ENCODE measurements at places on chromosomes 1 and 21. TPM values are rescaled to one million over a fixed set of nuclear protein-coding genes. Genes with fewer than 3 reads are reported as not detected.

- DNase-seq = no peak
- H3K27me3 ChIP-seq = no peaks in the 10 kb centered on the region
- no peaks in the 10 kb centered on the region for H3K36me3 ChIP-seq
Measured at GRCh38 chr1:51726051-51726450, 109.2 kb downstream of the OSBPL9 start.

DNA sequence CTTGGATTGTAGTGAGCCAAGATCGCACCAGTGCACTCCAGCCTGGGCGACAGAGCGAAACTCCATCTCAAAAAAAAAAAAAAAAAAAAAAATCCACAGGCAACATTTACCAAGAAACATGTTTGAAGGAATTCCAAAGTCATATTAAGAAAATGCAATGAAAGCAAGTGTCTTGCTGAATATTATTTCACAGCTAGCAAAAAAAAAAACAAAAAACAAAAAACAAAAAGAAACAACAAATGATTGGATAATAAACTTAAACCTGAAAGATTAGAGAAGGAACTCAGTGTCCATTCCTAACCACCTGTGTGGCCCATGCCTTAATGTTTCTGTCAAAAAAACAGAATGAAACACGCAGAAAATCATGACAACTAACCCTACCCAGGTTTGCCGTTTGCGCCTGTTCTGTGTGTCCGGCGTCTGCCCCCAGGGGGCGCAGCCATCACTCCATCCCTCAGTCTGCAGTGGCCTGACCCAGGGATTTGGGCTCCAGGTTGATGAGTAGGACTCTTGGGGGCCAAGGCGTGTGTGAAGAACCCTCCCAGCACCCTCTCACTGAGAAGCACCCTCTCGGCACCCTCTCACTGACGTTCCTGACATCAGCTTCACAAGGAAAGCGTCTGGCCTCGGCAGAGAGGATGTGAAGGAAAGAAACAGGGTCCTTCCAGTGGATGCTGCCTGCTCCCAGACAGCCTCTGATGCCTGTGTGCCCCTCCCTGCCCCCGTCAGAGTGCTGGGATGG, 19.2 kb upstream of the PTTG1IP start:
- no peaks in the 10 kb centered on the region for H3K36me3 ChIP-seq
- H3K27ac ChIP-seq = no peak overlapping the region
- no peak for DNase-seq

DNA sequence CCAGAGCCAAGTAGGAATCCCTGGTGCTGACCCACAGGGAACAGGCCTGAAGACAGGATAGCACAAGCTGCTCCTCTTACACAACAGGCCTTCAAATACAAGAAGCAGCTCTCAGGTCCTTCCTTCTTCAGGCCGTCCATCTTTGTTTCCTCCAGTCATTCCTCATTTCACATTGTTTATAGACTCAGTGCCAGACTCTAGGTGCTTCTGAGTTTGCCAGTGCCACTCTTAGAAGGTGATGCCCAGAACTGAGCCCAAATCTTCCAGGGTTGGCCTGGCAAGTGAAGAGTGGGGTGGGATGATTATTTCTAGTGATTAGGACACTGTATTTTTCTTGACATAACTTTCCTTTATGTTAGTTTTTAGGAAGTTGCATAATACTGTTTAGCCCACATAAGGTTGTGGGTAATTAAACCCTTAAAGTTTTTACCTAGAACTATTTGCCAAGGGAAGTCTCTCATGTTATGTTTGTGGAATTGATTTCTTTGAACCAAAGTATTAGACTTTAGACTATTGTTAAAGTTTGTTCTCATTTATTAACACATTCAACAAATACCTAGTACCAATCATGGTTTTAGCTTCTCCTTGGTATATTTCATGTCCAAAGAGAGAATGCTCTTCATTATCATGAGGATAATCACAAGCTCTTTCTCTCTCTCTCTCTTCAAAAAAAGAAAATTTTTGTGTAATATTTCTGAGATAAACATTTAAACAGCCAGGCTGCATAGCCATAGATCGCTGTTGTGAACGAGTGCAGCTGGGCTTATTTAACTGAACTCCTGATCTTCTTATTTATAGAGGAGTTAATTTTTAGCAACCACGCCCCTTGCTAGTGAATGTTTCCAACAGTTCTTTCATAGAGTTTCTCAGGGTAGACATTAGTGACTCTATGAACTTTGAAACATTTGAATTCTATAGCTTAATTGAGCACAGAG, 47.7 kb downstream of the PGM1 start:
- no peak overlapping the region for H3K4me3 ChIP-seq
- DNase-seq = no peak
- H3K27me3 ChIP-seq = no peaks in the 10 kb centered on the region
- peak overlapping the region; percentile 90 for H3K27ac ChIP-seq
- H3K36me3 ChIP-seq = no peaks in the 10 kb centered on the region
- H3K4me1 ChIP-seq = peaks cover 69% of the 10 kb centered on the region

- no peaks in the 10 kb centered on the region for H3K27me3 ChIP-seq
- peaks cover 53% of the 10 kb centered on the region for H3K4me1 ChIP-seq
- DNase-seq = no peak
- H3K4me3 ChIP-seq = peak overlapping the region; percentile 16
- H3K36me3 ChIP-seq = no peaks in the 10 kb centered on the region
Measured at GRCh38 chr1:178345238-178345637, 151.5 kb downstream of the CLEC20A start.

The G0S2 gene
- 120 TPM for total RNA-seq

The S100A3 gene
- total RNA-seq = not detected

GRCh38 chr1:214990619-214991018, 91.9 kb upstream of the KCNK2 start:
- H3K27ac ChIP-seq = no peak overlapping the region
- no peak overlapping the region for H3K4me3 ChIP-seq
- no peaks in the 10 kb centered on the region for H3K4me1 ChIP-seq
- no peaks in the 10 kb centered on the region for H3K27me3 ChIP-seq

DNA sequence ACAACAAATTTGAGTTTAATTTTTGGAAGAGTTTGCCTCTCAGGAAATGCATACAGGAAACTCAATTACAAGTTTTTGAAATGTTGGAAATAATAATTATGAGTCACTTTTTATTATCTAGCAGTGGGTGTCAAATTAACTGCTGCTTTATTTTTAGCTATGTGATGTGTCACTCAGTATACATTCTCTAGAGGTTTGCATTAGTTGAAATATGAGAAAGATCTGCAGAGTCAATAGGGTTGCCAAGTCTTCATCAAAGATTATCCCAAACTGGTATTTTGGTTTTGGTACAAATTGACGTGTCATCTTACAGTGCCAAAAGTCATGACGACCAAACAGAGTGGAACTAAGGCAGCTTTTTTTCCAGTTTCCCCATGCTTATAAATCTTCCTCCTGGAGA, 54.3 kb upstream of the DIPK1A start:
- no peak for DNase-seq
- peak overlapping the region; percentile 6 for H3K4me3 ChIP-seq
- no peaks in the 10 kb centered on the region for H3K36me3 ChIP-seq
- H3K27me3 ChIP-seq = no peaks in the 10 kb centered on the region

The NFASC gene
- 0.75 TPM for total RNA-seq

The DDAH1 gene
- total RNA-seq = 28.7 TPM

DNA sequence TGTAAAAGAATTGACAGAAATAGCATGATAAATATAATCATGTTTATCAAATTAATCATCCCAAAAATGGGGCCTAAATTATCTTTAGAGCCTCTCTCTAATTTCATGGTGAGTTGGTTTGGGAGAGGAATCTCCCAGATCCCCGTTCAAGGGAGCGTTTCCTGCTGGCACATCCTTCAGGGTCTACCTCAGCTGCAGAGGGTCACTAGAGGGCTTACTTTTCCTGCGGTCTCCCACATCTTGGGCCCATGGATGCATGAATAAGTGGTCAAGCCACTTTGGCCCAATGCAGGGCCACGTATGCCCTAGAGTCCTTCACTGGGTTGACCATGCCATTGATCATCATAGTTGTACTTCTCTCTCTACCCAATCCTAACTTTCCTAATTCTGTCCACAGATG, 164.1 kb downstream of the USP25 start:
- H3K27me3 ChIP-seq = no peaks in the 10 kb centered on the region
- peaks cover 6% of the 10 kb centered on the region for H3K4me1 ChIP-seq
- no peak overlapping the region for H3K4me3 ChIP-seq
- DNase-seq = no peak
- no peaks in the 10 kb centered on the region for H3K36me3 ChIP-seq

The CD1D gene
- 0.58 TPM for total RNA-seq

DNA sequence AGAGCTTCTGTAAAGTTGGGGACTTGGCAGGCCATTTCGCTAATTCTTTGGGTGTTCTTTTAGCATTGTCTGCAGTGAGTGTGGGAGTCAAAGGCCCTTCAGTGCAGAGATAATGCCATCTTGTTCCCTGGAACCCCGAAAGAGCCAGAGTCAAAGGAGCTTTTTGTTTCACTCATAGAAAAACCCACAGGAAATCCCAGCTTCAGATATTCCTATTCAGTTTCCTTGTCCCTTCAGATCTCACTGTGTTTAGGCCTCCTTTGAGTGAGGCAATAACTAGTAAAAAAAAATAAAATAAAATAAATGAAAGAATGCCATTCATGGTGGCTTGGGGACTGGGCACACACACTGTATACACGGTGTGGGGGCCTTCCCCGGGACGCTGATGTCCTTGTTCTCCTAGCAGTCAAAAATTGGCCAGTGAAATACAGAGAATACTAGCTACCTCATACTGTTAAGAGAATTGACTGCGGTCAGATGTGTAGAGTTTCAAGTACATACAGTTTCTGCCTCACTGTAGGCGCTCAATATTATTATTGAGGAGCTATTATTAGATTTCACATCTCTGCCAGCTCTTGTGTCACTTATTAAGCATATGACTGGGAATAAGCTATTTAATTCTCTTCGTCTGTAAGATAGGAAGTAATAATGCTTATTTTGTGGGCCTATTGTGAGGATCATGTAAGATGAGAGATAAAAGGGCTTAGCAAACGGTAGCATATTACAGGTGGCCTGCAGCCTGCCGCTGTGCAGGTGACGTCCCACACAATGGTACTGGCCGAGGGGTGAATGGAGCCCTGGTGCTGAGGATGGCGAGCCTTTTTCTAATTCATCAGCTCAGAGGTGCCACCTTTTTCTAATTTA, 16.7 kb downstream of the DISC1 start:
- no peaks in the 10 kb centered on the region for H3K36me3 ChIP-seq
- H3K4me3 ChIP-seq = no peak overlapping the region
- DNase-seq = no peak
- peak overlapping the region; percentile 50 for H3K27ac ChIP-seq
- no peaks in the 10 kb centered on the region for H3K27me3 ChIP-seq
- H3K4me1 ChIP-seq = peaks cover 18% of the 10 kb centered on the region

- H3K4me3 ChIP-seq = no peak overlapping the region
- no peak for DNase-seq
- H3K4me1 ChIP-seq = no peaks in the 10 kb centered on the region
- H3K27me3 ChIP-seq = no peaks in the 10 kb centered on the region
Measured at GRCh38 chr1:231219422-231220401, 21.3 kb upstream of the GNPAT start.

GRCh38 chr1:101835988-101836387, 160.7 kb downstream of the OLFM3 start:
- no peak for DNase-seq
- no peak overlapping the region for H3K27ac ChIP-seq
- H3K4me1 ChIP-seq = no peaks in the 10 kb centered on the region
- no peak overlapping the region for H3K4me3 ChIP-seq

Measured in gastrocnemius medialis (tissue), 4 donors.